Stimulated activated naive CD4-positive, alpha-beta T cell (primary cell): ENCODE measurements at places on chromosomes 12 and 14.
A peak's percentile ranks its signal among the peaks of the same experiment; 100 is the strongest.

DNA sequence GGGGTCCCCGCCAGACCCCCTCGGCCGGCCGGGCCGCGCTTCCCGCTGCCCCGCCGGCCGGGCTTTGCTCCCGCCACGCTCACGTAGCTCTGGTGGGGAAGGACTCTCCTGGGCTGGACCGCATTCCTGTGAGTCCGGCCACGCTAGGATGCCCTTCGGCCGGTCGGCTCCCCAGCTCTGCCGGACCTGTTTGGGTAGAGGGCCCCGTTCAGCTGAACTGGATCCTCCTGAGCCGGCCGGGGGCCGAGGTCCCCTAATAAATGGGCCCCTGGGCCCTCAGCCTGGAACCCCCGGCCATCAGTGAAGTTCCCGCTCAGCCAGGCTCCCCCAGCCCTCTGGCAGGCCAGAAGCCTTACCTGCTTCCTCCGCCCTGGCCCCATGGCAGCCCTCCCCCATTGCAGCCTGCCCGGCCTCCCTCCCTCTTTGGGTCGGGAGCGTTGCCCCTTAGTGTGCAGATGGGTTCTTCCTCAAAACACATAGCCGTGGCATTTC, 593 bp downstream of the UNC119B start:
- peak; percentile 10 for DNase-seq

- no peak for DNase-seq
Observed at GRCh38 chr14:102889615-102890014, 32.8 kb upstream of the AMN start.

DNA sequence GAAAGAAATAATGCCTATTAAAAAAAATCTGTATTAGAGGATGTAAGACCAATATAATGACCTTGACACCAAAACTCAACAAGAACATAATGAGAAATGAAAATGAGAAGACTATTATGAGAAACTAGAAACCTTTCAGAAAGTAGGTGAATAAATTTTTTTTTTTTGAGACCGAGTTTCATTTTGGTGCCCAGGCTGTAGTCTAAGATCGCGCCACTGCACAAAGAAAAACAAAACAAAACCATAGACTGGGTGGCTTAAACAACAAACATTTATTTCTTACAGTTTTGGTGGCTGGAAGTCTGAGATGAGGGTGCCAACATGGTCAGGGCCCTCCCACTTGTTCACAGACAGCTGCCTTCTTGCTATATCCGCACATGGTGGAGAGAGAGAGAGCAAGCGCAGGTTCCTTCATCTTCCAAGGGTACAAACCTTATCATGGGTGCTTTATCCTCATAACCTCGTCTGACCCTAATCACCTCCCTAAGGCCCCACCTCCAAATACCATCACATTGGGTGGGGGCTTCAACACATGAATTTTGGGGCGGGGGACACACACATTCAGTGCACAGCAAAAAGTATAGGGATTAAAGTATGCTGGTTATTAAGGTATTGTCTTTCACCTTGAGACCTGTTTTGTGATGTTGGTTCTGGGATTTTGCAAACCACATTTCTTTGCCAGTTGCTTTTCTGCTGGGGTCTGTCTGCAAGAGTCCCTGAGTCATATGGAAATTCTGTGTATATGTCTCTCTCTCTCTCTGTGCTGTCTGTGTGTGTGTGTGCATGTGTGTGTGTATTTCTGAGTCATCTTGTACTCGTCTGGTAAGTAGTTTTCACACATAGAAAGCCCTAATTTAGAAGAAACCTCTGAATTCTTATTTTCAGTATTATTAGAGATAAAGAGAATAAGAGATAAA, 26.2 kb downstream of the ZCRB1 start:
- DNase-seq = no peak

DNA sequence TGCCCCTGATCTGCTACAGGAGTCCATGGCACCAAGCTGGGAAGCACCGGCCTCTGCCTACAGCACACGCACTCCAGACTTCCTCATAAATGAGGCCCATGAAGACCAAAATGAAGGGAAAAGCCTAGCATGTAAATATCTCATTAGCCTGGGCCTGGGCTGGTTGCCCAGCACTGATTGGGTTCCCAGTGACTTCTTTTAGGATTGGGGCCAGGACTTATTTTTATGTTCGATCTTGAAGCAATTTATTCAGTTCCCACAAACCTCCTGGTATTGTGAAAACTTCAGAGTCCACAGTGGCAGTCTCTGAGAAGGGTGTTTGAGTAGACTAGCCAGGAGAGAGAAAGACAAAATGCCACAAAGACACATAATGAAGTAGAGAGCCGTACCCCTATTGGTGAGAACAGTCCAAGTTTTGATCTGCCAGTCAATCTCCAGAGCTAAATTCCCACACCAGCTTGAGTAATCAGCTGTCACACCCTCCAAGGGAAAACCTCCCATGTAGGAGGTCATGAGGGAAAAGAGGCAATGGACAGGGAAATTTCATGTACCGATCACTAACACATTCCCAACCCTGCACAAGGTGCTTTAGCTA, 78.2 kb downstream of the PHLDA1 start:
- DNase-seq = no peak

- no peak for DNase-seq
Observed at GRCh38 chr12:126295652-126296051, 1230.4 kb downstream of the AACS start.
